AG08396 (cell line): ENCODE measurements at places on chromosomes 7 and 10.
A peak's percentile ranks its signal among the peaks of the same experiment; 100 is the strongest.

GRCh38 chr7:134779741-134780065 is 269 bp downstream of the CALD1 start:
- DNase-seq: no peak

DNA sequence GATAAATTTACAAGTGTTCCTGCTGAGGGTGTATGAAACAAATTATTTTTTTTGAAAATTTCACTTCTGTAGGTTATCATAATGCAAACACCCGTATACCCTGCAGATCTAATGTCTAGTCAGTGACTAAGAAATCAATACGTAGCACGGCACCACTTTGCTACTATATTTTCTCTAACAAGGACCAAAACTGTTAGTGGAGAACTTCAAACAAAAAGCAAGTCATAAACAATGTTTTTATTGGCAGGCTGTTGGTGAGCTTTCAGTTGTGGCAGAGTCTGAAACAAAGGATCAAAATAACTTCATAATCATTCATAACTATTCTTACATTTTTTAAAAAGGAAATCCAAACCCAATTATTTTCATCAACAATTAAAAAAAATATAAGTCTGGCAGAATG is 11.8 kb downstream of the SEM1 start:
- no peak for DNase-seq

DNA sequence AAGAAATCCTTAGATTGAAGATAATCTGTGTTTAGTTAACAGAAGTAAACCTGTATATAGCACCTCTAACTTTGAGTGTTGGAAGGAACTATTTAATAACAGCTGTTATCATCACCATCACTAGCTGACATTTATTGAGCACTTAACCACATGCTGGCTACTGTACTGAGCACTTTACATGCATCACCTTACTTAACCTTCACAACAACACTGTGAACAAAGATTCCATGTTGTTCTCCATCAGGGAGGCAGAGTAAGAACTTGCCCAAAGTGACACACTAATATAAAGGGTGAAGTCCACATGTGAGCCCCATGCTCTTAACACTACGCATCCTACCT is 182.2 kb downstream of the ST7 start:
- DNase-seq: no peak

DNA sequence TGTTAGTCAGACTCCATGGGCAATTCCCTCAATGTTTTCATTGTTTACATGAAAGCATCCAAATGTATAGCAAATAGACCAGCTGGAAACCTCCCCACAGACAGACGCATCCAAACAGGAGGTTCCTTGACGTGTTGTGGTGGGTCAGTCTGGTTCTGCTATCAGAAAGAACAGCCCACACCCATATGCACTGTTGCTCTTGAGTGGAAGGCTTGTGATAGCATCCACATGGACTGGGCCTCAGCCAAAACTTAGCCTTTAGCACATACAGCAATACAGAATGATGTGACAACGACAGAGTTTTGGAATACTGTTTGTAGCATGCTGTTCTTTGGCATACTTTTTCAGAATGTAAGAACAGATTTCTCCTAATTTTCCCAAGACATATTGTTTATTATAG is 299.2 kb upstream of the ETV1 start:
- no peak for DNase-seq

DNA sequence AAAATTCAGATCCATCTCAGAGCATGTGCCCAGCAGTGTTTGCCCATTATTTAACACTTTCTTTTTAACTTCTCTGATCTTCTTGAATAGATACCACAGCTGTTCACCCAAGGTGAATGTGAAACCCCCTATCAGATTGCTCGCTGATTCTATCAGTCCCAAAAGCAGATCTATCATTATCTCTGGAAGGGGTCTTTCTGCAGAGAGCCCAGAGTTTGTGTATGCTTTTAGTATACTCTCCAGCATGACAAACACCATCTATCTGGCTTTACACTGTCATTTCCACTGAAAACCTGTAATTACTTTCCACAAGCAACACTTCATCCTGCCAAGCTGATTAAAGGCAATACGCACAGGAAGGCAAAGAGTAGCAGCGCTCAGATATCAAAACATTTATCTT is 168.2 kb downstream of the CACNA2D1 start:
- no peak for DNase-seq

DNA sequence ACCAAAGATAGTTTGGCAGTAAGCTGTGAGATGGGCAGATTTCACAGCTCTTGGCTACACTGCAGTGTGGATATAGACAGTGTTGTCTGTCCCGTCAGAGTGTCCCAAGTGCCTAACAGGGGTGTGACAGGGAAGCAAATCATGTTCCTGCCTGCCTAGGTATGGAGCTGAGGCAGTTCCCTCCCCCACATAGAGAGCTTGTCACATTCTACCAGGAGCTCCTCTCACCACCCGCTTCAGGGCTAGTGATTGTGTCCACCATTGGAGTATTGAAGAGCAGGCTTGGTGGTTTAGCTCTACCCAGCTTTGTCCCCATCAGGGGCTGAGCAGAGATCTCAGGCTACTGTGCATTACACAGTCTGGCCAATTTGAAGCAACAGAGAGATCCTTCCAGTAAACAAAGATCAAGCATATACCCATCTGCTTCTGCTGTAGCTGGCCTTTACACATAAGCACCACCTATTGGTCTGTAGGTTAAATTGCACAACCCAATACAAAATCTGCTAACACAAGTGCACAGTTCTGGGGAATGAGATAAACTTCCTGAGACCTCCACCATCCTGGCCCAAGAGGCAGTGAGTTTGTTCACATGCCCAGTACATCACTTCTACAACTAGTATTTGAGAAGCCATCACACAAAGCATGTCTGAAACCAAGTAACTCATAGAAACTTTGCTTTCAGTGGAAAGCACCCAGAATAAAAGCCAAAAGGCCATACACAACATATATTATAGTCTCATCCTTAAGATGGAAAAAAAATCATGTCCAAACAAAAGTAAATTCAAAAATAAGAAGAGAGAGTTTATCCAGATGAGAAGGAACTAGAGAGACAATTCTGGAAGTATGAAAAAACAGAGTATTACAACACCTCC is 67.3 kb downstream of the GLCCI1 start:
- DNase-seq: peak; percentile 15

- no peak for DNase-seq
These were observed 238.2 kb downstream of the BUB3 start for GRCh38 chr10:123392182-123392963.

DNA sequence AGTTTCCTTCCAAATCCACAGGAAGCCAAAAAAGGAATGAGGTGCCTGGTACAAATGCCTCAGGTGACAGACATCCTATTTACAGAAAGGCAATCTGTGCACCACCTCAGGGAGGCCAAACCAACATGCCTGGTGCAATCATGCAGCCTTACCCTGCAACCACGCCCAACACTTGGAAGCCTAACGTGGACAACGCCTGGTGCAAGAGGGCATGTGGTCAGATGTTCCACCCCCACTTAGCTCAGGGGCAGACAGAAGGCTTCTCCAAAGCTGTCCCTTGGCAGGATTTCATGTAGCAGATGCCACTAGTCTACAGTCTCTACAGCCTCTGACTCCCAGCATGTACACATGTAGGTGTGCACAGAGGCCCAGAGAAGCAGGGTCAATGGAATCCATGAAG is 89.5 kb downstream of the KCNMA1 start:
- DNase-seq: no peak

DNA sequence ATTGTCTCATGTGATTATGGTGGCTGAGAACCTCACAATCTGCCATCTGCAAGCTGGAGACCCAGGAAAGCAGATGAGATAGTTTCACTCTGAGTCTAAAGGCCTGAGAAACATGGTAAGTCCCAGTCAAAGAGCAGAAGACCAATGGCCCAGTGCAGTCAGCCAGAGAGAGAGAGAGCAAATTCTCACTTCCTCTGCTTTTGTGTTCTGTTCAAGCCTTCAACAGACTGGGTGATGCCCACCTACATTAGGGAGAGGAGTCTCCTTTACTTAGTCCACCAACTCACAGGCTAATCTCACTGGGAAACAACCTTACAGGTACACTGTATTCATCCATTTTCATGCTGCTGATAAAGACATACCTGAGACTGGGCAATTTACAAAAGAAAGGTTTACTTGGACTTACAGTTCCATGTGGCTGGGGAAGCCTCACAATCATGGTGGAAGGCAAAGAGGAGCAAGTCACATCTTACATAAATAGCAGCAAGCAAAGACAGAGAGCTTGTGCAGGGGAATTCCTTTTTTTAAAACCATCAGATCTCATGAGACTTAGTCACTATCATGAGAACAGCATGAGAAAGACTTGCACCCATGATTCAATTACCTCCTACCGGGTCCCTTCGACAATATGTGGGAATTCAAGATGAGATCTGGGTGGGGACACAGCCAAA is 4.7 kb upstream of the FRMPD2 start:
- DNase-seq: no peak

- DNase-seq: no peak
These were observed 33.4 kb downstream of the ADAP1 start for GRCh38 chr7:921071-921461.

DNA sequence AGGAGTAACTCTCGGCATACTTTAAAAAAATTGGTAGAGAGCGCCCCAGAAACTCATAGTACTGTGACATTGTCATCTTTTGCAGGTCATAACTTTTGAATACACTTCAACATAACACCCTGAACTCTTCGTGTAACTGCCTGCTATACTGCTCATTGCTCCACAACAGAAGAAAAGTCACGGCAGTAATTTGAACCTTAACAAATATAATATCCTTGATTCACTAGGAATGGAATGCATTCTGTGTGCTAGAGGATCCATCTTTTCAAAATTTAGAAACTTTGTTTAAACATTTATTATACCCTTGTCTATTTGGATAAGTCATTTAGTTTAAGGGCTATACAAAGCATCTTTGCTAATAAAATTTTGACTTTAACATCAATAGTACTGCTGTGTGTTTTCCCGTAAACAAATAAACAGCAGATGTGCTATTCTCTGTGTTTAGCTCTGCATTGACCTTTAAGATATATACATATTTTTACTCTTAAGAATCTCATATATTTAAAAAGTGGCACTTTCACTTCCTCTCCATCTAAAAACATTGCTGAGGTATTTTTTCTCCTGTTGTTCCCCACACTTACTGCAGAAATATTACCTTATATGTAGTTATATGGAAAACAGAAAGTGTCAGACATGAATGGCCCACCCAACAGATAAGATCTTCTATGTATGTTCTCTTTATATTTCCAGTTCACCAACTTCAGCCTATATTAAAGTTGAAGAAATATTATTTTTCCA is 217.6 kb upstream of the TMEM229A start:
- no peak for DNase-seq

GRCh38 chr10:118246332-118247295 is 95.5 kb downstream of the FAM204A start:
- DNase-seq: no peak

DNA sequence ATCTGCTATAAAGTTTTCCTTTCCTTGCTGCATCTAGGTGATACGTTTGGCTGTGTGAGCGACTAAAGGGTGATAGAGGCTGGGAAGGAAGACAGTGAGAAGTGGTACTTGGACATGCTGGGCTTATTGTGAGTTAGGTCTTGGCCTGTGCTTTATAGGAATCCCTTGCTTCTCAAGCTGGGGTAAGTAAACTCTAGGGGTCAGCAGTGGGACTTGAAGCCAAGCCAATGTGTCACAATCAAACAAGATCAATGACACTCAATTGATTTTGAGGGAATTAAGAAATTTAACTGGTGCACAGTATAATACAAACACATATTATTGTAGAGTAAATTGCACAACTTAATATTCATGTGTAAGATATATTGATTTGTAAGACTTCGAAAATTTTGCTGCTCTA is 155.8 kb upstream of the AOAH start:
- no peak for DNase-seq

DNA sequence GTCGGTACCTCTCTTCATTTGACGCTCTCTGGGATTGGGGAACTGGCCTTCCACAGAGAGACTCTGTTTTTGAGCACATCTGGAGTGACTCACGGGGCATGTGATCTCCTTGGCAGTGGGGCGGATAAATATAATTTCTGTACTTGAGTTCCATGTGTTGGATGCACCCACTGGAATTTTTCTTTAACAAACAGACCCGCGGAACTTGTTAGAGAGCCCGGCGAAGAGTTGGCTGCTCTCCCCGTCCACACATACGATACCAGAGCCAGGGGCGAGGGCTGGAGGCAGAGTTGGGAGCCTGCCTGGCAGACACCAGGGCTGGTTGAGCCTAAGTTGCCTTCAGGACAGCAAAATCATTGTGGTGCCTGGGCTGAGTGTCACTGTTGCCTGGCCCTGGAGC is at the start of gene FAM180A:
Gene FAM180A (minus strand): TSS at position 44 of the 400 bp plus-strand sequence. CDS start 233 bp downstream, outside the sequence.
- DNase-seq: peak; percentile 76

DNA sequence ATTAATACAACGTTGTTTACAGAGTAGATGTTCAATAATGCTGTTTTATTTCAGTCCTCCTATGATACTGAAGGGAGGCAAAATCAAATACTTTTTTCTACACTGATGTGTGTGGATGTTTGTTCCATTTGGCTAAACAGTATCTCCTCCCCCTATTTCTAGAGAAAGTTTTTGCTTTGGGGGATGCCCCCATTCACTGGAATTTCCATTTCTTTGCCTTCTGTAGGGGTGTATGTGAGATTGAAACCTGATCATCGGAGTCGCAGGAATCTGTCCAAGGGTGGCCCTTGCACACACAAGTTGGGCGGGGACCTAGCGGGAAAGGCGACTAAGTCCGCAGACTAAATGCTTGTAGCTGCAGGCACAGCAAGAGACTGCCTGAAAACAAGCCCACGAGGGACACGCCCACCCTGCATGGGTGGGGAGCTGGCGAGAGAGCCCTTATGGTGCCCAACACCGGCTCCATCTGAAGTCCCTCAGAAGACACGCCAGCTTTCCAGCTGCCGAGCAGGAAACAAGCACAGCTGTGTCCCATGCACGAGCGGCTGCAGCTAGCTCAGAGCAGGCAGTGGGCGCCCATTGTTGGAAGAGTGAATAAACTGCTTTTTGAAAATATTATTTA is 58.0 kb downstream of the ESYT2 start:
- DNase-seq: no peak

GRCh38 chr10:89175816-89176215 is 31.3 kb downstream of the CH25H start:
- no peak for DNase-seq

DNA sequence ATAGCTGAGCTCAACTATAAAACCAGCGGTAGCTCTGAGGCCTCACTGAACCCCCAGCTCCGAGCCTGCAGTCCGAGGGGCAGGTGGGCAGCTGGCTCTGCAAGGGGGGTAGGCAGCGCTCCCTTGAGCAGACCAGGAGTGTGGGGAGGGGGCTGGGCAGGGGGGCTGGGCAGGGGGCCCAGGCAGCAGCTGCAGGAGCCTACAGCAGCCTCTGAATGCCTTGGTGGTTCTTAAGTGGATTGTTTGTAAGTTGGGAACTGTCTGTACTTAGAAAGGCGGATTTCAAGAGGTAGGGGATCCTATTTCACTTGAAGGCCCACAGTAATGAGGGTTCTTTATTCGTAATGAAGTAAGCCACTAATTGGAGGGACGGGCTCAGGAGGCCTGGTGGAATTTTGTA is 72.3 kb downstream of the ICA1 start:
- no peak for DNase-seq

GRCh38 chr10:29252811-29253689 is 35.8 kb upstream of the LYZL1 start:
- DNase-seq: no peak

GRCh38 chr7:39042670-39043069 is 65.0 kb downstream of the POU6F2 start:
- no peak for DNase-seq

GRCh38 chr7:90958647-90959046 is 305.6 kb upstream of the FZD1 start:
- peak; percentile 8 for DNase-seq
